ENCODE measurements at places on chromosomes 6 and 20. TPM values are rescaled to one million over a fixed set of nuclear protein-coding genes. Genes with fewer than 3 reads are reported as not detected.

DNA sequence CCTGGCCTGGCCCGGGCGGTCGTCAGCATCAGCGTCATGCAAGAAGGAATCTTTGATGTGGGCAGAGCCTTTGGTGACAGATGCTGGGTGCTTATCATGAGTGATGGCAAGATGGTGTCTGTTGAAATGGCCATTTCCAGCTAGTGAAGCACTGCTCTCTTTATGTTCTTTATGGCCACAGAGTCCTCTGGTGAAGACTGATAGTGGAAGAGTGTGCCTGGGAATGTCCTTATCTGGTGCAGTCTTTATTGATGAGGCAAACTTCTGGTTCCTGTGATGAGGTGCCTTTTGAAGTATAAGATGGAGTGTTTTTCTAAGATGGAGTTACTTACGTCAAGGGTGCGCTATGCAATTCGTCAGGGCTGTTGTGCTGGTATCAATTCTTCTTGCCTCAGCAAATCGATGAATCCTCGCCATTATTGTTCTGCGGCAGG is 22.6 kb upstream of the CCR6 start:
- H3K27me3 ChIP-seq, result no peaks in the 10 kb centered on the region
- no peak overlapping the region for H3K4me3 ChIP-seq
- no peak for DNase-seq
- peaks cover 26% of the 10 kb centered on the region for H3K4me1 ChIP-seq
- no peak overlapping the region for H3K27ac ChIP-seq

GRCh38 chr20:330233-331149 is 5.1 kb downstream of the SOX12 start:
- H3K4me1 ChIP-seq, result peaks cover 27% of the 10 kb centered on the region
- peaks cover 11% of the 10 kb centered on the region for H3K36me3 ChIP-seq
- no peaks in the 10 kb centered on the region for H3K27me3 ChIP-seq
- no peak overlapping the region for H3K4me3 ChIP-seq
- DNase-seq, result peak; percentile 66
- peak overlapping the region; percentile 9 for H3K27ac ChIP-seq

DNA sequence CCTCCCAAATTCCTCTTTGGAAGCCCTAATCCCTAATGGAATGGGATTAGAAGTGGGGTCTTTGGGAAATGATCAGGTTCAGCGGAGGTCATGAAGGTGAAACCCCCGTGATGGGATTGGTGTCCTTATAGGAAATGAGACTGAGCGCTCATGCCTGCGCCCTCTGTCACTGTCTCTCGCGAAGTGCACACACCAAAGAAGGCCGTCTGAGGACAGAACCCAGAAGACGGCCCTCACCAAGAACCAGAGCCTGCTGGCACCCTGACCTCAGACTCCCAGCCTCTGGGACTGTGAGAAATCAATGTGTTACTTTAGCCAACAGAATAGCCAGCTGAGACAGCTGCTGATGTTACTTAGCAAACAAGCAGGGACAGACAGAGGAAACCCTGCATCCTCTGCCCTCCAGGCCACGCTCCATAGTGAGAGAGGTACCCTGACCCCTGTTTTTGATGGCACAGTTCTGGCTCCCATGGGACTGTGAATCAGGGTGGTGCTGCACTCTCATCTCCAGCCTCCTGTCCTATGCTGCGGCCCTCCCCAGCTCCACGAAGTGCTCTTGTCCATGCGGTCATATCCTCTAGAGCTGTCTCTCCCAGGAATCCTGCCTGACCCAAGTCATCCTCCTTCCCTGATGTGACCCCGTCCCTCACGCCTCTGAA is 369.3 kb downstream of the ZFAND3 start:
- no peak overlapping the region for H3K4me3 ChIP-seq
- no peak overlapping the region for H3K27ac ChIP-seq
- DNase-seq, result no peak
- no peaks in the 10 kb centered on the region for H3K36me3 ChIP-seq

DNA sequence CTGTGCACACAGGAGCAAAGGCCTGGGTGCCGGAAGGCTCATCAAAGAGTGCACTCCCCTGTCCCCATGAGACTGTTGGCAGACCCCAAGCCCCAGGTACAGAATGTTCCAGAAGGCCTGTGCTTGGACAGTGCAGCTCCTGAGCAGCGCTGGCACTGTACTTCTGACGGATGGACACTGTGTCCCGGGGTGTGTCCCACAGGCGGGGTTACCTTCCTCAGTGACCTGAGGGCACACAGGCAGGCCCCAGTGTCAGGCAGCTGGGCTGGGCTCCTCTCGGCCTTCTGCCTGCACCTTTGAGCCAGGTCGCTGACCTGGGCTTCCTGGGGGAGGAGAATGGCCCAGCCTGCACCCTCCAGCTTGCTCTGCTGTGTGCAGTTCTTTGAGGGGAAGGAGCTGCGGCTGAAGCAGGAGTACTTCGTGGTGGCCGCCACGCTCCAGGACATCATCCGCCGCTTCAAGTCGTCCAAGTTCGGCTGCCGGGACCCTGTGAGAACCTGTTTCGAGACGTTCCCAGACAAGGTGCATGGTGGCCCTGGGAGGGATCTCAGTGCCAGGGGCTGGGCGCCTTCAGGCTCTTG is 30.1 kb downstream of the PYGB start:
- H3K27me3 ChIP-seq, result no peaks in the 10 kb centered on the region
- no peaks in the 10 kb centered on the region for H3K4me1 ChIP-seq
- DNase-seq, result no peak
- no peak overlapping the region for H3K4me3 ChIP-seq
- H3K36me3 ChIP-seq, result peaks cover 5% of the 10 kb centered on the region

DNA sequence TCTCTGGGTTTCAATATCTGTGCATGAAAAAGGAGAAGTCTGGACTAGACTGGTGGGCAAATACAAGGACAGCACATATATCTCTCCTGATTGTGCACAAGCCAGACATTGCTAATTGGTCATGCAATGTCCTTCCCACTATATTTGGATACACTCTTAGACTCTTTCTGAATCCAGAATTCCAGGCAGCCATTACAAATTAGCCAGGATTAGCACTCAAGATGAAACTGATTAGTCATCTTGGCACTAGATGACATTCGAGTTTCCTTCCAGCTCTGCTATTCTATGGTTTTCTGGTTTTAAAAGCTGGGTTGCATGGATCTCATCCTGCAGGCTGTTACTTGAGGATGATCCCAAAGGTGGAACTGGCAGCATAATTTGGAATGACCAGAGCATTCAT is 73.2 kb downstream of the SCP2D1 start:
- no peaks in the 10 kb centered on the region for H3K4me1 ChIP-seq
- no peak for DNase-seq
- H3K27me3 ChIP-seq, result peaks cover 16% of the 10 kb centered on the region
- no peak overlapping the region for H3K27ac ChIP-seq
- H3K4me3 ChIP-seq, result no peak overlapping the region

DNA sequence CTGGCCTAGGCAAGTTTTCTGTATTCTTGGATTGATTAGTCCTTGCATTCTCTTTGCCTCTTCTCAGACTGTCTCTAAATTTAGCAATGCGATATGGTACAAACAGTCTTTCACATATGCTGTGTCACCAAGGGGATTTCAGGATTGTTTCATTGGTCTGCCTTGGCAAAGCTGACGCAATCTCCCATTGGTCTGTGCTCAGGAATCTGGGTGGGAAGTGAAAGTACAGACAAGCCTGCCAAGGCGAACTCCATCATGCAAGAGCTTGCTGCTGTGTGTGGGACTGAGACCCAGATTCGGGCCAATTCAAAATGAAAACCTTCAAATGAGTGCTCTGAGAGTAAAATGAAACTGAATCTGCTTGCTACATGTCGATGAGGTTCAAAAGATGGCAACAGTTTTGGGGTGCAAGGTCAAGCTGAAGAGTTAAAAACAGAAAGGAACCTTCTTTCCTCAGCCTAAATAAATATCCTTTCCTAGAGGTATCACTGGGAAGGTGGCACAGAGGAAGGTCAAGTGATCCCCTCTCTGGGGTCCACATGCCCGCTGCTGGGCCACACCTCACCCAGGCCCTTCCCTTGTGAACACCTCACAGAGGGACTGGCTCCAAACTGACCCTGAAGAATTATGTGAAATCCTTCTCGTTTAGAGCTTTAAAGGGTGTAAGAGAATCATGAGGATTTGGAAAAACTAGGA is 198.8 kb upstream of the PREP start:
- no peaks in the 10 kb centered on the region for H3K36me3 ChIP-seq
- DNase-seq, result peak; percentile 16
- peak overlapping the region; percentile 22 for H3K27ac ChIP-seq
- H3K4me3 ChIP-seq, result no peak overlapping the region

GRCh38 chr6:3163248-3163594 is 5.9 kb upstream of the TUBB2A start:
- H3K36me3 ChIP-seq, result no peaks in the 10 kb centered on the region
- H3K27me3 ChIP-seq, result peaks cover 6% of the 10 kb centered on the region
- DNase-seq, result no peak
- peaks cover 29% of the 10 kb centered on the region for H3K4me1 ChIP-seq
- peak overlapping the region; percentile 71 for H3K27ac ChIP-seq
- H3K4me3 ChIP-seq, result peak overlapping the region; percentile 86

- no peak overlapping the region for H3K27ac ChIP-seq
- no peak overlapping the region for H3K4me3 ChIP-seq
- H3K36me3 ChIP-seq, result no peaks in the 10 kb centered on the region
- no peak for DNase-seq
- H3K27me3 ChIP-seq, result peaks cover 4% of the 10 kb centered on the region
- peaks cover 3% of the 10 kb centered on the region for H3K4me1 ChIP-seq
Measured at GRCh38 chr6:71349395-71349794, 60.8 kb downstream of the OGFRL1 start.

DNA sequence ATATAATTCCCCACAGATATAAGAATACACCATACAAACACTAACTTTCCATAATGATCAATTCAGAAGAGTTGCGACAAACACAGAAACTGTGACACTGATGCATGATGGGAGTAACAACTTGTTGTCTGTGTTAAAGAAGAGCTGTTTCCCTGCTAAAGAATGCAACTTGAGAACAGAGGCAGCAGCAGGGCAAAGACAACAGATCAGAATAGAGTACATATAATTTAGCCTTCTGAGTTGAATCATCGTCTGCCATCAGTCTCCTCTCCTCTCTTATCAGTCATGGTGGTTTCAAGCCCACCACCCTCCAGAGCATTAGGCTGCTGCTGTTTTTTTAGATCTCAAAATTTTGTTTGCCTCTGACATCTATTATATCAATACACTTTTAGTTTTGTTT is 280.4 kb downstream of the UBE3D start:
- no peaks in the 10 kb centered on the region for H3K27me3 ChIP-seq
- H3K4me1 ChIP-seq, result no peaks in the 10 kb centered on the region
- no peaks in the 10 kb centered on the region for H3K36me3 ChIP-seq
- no peak overlapping the region for H3K4me3 ChIP-seq

DNA sequence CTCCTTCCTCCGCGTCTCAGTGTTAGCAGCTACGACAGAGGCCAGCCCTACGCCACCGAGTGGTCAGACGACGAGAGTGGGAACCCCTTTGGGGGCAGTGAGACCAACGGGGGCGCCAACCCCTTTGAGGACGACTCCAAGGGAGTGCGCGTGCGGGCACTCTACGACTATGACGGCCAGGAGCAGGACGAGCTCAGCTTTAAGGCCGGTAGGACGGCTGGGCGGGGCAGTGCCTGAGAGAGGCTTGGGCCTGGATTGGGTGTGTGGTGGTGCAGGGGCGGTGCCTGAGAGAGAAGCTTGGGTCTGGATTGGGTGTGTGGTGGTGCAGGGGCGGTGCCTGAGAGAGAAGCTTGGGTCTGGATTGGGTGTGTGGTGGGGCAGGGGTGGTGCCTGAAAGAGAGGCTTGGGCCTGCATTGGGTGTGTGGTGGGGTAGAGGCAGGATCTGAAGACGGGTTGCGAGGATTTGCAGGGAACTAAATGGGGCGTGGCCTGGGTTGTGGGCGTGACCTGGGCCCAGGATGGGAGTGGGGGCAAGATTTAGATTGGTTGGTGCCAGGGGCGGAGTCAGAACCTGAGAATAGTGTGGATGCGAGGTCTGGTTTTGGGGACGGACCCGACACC is 24.4 kb downstream of the SPDEF start:
- peaks cover 1% of the 10 kb centered on the region for H3K4me1 ChIP-seq
- H3K4me3 ChIP-seq, result no peak overlapping the region
- DNase-seq, result peak; percentile 20
- no peaks in the 10 kb centered on the region for H3K36me3 ChIP-seq
- no peak overlapping the region for H3K27ac ChIP-seq
- H3K27me3 ChIP-seq, result no peaks in the 10 kb centered on the region

- no peaks in the 10 kb centered on the region for H3K27me3 ChIP-seq
- no peaks in the 10 kb centered on the region for H3K4me1 ChIP-seq
- DNase-seq, result no peak
- H3K4me3 ChIP-seq, result no peak overlapping the region
Measured at GRCh38 chr6:165184192-165184979, 125.0 kb downstream of the C6orf118 start.

FAM162B gene
- total RNA-seq, result not detected

TFAP2D gene
- not detected for total RNA-seq

PIM1 gene
- total RNA-seq, result 168 TPM

CST5 gene
- total RNA-seq, result not detected

BFSP1 gene
- 0.18 TPM for total RNA-seq

ANGPT4 gene
- not detected for total RNA-seq

ALDH8A1 gene
- 1.8 TPM for total RNA-seq

C6orf58 gene
- 0.18 TPM for total RNA-seq

Measured in activated naive CD8-positive, alpha-beta T cell treated with anti-CD3 and anti-CD28 coated beads for 36 hours (primary cell).